Heart left ventricle (tissue), 16 donors: ENCODE measurements at places on chromosomes 4 and X. TPM values are rescaled to one million over a fixed set of nuclear protein-coding genes. Genes with fewer than 3 reads are reported as not detected.
A peak's percentile ranks its signal among the peaks of the same experiment; 100 is the strongest.

SERPINA7 gene
- total RNA-seq: not detected

DNA sequence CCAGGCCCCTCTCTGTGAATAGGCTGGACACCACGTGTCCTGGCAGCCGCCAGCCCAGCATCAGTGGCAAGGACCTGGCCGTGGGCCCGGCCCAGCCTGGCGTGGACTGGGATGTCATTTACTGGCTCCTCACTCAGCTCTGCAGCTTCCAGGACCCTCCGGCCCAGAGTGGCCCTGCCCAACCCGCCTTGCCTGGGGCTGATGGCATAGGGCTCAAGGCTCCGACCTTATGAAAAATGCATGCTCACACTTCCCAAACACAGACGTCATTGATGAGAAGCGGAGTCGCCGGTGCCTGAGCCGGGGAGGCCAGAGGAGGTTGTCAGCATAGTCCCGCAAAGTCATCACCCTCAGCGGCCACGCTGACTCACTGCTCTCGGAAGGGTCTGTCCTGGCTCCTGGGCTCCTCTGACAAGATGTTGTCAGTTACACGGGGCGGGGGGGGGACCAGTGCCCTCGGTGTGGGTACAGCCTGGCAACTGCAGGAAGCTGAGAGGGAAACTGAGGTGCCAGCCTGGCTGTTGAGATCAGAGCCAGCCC, 14.3 kb downstream of the CFAP99 start:
- DNase-seq: no peak

DNA sequence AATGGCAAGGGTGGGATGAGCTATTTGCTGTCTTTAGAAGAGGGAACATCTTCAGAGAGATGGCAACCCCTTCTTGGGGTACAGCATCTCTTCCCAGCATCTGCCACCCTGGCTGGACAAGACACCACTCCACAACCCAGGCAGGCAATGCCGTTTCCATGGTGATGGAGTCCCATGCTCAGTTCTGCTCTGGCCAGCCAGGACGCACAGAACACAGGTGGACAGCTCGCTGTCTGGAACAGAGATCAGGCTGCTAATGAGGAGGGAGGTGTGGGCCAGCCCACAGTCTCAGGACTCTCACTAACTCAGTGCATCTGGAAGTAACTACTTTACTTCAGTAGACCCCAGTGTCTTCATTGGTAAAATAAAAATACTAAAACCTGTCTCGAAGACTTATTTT, 321.0 kb upstream of the CPEB2 start:
- no peak for DNase-seq

DNA sequence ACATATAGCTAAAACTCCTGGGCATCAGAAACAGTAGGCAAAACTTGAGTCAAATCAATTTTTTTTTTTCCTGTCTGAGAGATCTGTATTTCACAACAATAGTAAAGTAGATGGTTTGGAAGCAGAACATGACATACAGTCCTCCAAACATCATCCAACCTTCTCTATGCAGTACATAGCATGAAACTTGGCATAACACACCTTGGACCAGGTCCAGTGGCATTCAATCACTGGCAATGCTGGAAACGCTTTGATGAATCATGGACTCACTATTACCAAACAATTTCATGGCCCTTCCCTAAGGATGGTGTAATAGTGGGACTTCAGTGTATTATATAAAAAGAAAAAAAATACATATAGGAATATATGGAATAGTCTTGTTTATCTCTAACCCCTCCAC, 154.6 kb downstream of the FMR1NB start:
- DNase-seq: no peak

GRCh38 chrX:335758-336155, 17.2 kb upstream of the GTPBP6 start:
- DNase-seq: peak; percentile 18

DNA sequence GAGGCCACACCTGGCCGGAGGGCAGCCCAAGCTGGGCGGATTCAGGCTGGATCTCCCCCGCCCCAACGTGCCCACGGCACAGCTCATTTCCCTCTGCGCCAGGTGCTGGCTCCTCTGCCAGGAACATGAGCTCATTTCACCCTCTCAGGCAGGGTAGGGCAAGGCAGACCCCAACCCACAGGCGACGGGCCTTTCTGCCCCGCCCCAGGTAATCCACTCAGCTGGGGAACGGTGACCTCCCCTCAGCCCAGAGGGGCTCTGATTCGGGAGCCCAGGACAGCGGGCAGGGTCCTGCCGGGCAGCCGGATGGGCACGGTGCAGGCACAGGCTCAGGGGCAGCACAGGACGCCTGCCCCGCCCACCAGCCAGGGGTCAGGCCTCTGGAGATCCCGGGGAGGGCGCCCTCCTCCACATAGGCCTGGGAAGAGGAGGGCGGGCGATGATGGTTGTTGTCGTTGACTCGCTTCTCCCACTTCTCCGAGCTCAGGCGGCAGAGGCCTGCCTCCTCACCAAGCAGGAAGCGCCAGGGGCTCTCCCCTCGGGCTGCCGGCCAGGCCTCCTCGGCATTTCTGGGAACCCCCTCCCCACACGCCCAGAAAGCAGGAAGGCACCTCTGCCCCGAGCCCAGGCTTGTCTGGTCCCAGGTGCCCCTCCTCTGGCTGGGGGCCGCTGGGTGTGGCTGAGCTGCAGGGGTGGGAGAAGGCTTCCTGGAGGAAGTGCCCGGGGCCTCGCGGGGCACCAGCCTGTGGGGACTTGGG, 31.1 kb downstream of the TACC3 start:
- DNase-seq: no peak

- no peak for DNase-seq
These were observed 28.6 kb upstream of the PDE5A start for GRCh38 chr4:119657111-119657611.
